Stimulated activated CD4-positive, alpha-beta T cell treated with anti-CD3 and anti-CD28 coated beads, Interleukin-1b, Interleukin-23, amount 100 ng/mL, for 24 hours (primary cell): ENCODE measurements at places on chromosomes 6 and 20.

DNA sequence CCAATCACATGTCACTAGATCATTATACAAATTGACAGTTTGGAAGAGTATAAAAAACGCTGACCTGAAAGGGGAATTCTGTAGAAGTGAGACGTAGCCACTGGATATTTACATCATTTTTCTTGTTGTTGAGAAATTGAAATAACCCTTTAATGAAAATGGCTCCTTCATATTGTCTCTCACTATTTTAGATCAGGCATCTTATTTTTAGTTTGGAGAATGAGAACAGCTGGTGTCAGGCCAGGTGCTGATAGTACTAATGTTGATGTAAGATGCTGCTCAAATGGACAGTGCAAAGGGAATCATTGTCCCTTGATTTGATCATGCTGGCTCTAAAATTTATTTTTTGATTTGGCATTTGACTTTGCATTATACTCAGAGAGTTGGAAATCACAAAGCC, 17.4 kb downstream of the NKAIN2 start:
- no peak for DNase-seq

DNA sequence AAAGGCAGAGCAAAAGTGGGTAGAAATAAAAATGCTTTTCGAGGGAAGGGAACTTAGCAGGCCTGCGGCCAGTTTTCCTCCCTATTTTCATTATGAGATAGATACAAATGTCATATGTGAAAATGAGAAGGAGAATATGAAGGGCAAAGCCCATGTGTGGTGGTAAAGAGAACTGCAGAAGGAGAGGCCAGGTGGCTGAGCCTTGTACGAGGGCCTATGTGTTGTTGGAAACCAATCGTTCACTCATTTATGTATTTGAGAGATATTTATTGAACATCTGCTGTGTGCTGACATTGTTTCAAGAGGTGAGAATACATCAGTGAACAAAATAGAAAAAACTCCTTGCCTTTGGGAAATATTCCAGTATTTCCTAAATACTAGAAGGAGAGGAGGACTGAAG, 147.7 kb downstream of the SH3BGRL2 start:
- no peak for DNase-seq

GRCh38 chr6:142534076-142534475, 232.3 kb downstream of the ADGRG6 start:
- DNase-seq, result no peak

DNA sequence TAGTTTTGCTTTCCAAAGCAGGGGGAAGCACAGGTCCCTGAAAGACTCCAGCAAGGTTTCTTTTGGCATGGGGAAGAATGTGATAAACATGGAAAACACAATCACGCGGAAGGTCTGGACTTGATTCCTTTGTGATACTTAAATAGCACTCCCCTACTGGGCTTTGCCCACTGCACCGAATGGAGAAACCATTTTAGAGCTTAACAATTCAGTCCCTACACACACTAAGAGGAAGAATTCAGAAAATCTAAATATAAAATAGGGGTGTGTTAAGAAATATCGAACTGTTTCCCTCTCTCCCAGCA, 71.4 kb upstream of the NHSL1 start:
- DNase-seq, result no peak

- no peak for DNase-seq
Observed at GRCh38 chr6:150813993-150814359, 51.5 kb upstream of the MTHFD1L start.

GRCh38 chr6:135162678-135163439, 18.2 kb upstream of the MYB start:
- DNase-seq, result peak; percentile 18

DNA sequence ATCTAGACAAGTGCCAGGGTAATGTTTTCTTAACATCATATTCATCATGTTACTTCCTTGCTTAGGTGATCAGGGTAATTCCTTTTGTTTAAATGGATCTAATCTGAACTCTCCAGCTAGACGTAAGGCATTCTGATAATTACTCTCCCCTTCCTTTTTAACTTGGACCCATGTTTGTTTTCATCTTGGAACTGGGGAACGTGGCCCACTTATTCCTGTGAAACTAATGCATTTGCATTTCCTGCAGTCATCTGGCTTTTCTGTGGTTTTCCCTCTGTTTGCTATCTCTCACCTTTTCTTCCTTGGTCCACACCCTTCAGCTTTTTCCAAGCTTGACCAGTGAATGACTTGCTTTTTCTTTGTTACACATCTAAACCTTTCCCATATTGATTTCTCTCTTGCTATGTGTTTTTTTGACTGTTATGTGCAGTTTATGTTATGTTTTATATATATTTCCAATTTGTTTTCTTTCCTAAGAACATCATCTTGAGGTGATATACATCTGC, 33.3 kb downstream of the SLX4IP start:
- DNase-seq, result no peak

DNA sequence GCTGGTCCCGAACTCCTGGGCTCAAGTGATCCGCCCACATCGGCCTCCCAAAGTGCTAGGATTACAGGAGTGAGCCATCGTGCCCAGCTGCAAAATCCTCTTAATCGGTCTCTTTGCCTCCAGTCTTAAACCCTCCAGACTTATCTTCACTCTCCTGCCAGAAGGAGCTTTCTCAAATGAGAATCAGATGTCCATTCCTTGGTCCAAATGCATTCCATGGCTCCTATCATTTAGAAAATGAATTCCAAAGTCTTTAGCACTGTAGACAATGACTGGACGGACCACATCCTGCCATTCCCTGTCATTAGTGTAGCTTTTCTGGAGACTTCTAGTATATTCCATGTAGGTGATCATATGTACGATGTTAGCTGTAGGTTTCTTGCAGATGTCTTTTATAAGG, 141.9 kb downstream of the ID4 start:
- DNase-seq, result no peak
